MG63 (cell line): ENCODE measurements at places on chromosomes 11 and 22.
A peak's percentile ranks its signal among the peaks of the same experiment; 100 is the strongest.

DNA sequence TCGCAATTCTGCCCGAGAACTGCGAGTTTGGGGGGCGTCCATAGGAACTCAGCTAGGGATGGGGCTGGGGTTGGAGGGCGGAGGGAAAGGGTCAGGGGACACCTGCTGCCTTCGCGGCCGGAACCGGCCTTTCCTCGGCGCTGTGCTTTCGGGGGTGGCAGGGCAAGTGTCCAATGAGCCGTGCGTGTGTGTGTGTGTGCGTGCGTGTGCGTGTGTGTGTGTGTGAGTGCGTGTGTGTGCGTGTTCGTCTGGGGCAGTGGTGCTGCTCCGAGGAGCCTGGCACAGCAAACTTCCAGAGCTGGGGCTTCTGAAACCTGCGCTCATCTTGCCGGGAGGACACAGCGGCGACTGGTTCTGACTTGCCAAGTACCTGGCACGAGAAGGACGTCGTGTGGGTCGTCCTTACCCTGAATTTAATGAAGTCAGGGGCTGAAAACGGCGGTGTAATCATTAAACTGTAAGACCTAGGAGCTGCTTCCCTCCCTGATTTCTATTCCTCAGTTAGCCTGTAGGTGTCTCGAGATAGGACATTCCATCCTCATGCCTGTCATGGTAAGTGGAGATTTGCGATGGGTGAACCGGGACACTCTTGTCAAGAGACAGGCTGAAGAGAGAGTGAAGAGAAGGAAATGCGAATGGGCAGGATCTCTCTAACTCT, 27.0 kb upstream of the AMOTL1 start:
- DNase-seq: no peak

DNA sequence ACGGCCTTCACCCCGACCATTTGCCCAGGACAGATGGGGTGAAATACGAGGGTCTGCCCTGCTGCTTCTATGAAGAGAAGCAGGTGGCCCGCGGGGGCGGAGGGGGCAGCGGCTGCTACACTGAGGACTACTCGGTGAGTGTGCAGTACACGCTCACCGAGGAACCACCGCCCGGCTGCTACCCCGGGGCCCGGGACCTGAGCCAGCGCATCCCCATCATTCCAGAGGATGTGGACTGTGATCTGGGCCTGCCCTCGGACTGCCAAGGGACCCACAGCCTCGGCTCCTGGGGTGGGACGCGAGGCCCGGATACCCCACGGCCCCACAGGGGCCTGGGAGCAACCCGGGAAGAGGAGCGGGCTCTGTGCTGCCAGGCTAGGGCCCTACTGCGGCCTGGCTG, 11.2 kb downstream of the C22orf31 start:
- DNase-seq: no peak

- no peak for DNase-seq
Measured at GRCh38 chr11:865462-866430, 23.1 kb downstream of the TSPAN4 start.

- DNase-seq: no peak
Measured at GRCh38 chr11:127818625-127819024, 768.7 kb downstream of the ETS1 start.

DNA sequence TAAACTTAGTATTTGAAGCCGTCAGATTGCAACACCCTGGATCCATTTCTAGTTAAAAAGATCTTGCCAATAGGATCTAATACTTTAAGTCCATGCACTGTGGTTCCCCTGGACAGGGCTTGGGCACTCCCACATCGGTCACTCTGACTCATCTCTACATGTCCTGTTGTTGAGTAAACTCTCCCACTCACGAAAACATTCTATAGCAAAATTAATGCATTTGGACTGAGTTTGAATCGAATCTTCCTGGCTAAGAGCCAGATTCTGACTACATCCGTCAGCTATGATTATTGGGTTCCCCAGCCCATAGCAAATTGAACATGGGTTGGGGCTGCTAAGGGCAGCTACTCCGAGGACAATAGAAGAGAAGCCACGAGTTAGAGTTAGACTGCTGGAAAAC, 182.1 kb upstream of the SORL1-AS1 start:
- peak; percentile 95 for DNase-seq

DNA sequence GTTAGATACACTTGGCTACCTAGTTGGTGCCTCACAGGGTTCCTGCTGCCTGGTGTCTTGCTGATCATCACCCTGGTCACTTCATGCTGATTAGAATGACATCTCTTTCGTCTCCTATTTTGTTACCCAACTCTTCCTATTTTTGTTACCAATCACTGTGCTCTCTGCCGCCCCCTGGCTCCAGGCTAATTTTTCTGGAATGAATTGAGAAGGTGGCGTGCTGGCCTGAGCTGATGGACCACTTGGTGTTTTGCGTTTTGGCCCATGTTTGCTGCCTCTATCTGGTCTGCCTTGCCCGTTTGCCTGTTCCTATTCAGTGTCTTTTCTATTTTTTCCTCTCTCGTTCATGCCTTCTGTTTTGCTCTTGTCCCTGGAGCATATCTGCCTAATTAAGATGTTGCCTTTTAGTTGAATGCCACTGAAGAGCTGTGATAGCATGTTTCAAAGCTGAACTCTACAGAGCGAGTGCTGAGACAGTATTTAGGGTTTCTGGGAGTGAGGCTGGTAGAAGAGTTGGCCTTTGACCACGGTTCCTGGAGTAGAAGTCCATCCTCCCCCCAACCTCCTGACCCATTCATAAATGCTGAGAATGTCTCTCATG, 5.9 kb upstream of the ATF4 start:
- DNase-seq: no peak
